ENCODE measurements at places on chromosomes 2 and 18. TPM values are rescaled to one million over a fixed set of nuclear protein-coding genes. Genes with fewer than 3 reads are reported as not detected.

Gene CRYGC
- not detected for total RNA-seq

Gene SPP2
- not detected for total RNA-seq

Gene LDLRAD4
- 13.4 TPM for total RNA-seq

Gene MYO7B
- 0.11 TPM for total RNA-seq

Gene FKBP7
- total RNA-seq, result 20.3 TPM

Gene DNAJC5G
- total RNA-seq, result 0.60 TPM

Gene GKN1
- total RNA-seq, result not detected

Gene KLHL41
- under 0.01 TPM for total RNA-seq

Gene PLGLB1
- 1.7 TPM for total RNA-seq

Gene CSRNP3
- total RNA-seq, result 0.76 TPM

Gene CD28
- 0.11 TPM for total RNA-seq

Gene NT5C1B
- not detected for total RNA-seq

Gene KLF7
- total RNA-seq, result 14.5 TPM

Gene BBS5
- 1.5 TPM for total RNA-seq

Gene GALR1
- not detected for total RNA-seq

Gene IL1RL1
- total RNA-seq, result under 0.01 TPM

Gene ERFE
- total RNA-seq, result 0.22 TPM

Gene LYPD6
- 13.7 TPM for total RNA-seq

Gene ALKAL2
- total RNA-seq, result not detected

Gene CXCR1
- total RNA-seq, result not detected

Gene FHOD3
- total RNA-seq, result 0.33 TPM

Gene LHCGR
- total RNA-seq, result not detected

Gene SCYGR3
- not detected for total RNA-seq

Gene FBLN7
- total RNA-seq, result 0.87 TPM

Gene PAIP2B
- total RNA-seq, result 2.0 TPM

Gene CTLA4
- 6.2 TPM for total RNA-seq

Gene ASPRV1
- total RNA-seq, result 0.26 TPM

Gene CXCR4
- total RNA-seq, result 13.9 TPM

Gene KIF3C
- total RNA-seq, result 13.0 TPM

Gene PRKAG3
- total RNA-seq, result not detected

Gene NT5DC4
- total RNA-seq, result not detected

Gene REEP1
- total RNA-seq, result 17.7 TPM

Gene TMEM214
- total RNA-seq, result 23.1 TPM

Gene TEKT4
- total RNA-seq, result not detected

Gene DYNC1I2
- 150 TPM for total RNA-seq

Gene TMEM169
- 0.22 TPM for total RNA-seq

Gene MAP3K19
- total RNA-seq, result not detected

Gene SLC35F6
- 56.0 TPM for total RNA-seq

Gene ZNF2
- total RNA-seq, result 6.8 TPM

Gene C1D
- 28.2 TPM for total RNA-seq

Gene CHRNG
- total RNA-seq, result not detected

Gene NBEAL1
- 25.6 TPM for total RNA-seq

Gene NEU2
- total RNA-seq, result not detected

Gene RFTN2
- total RNA-seq, result 14.0 TPM
